ENCODE measurements at places on chromosomes 6 and 20.

DNA sequence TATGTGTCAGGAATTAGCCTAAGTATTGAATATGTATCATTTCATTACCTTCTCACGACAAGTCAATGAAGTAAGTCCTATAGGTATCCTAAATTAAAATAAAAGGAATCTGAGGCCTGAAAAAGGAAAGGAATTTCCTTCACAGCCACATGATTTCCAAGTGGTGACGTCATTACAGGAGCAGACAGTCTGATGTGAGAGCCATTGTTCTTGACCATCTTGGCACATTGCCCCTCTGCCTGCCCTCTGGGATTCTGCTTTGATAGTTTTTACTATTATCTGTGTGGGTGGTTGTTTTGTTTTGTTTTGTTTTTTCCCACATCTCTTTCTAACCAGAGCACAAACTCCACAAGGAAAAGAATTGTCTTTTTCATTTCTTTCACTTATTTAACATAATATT is 219.8 kb upstream of the UFL1 start:
- DNase-seq, result no peak
- H3K4me1 ChIP-seq, result no peaks in the 10 kb centered on the region
- no peaks in the 10 kb centered on the region for H3K27me3 ChIP-seq
- H3K36me3 ChIP-seq, result no peaks in the 10 kb centered on the region
- H3K4me3 ChIP-seq, result no peak overlapping the region

- no peaks in the 10 kb centered on the region for H3K36me3 ChIP-seq
- H3K4me3 ChIP-seq, result no peak overlapping the region
- no peak overlapping the region for H3K27ac ChIP-seq
- no peaks in the 10 kb centered on the region for H3K4me1 ChIP-seq
- DNase-seq, result peak; percentile 53
Observed at GRCh38 chr6:14841901-14842421, 403.9 kb upstream of the JARID2 start.

GRCh38 chr6:142462260-142462659 is 160.5 kb downstream of the ADGRG6 start:
- no peaks in the 10 kb centered on the region for H3K27me3 ChIP-seq
- no peak for DNase-seq
- H3K4me1 ChIP-seq, result no peaks in the 10 kb centered on the region
- no peak overlapping the region for H3K27ac ChIP-seq
- no peak overlapping the region for H3K4me3 ChIP-seq
- no peaks in the 10 kb centered on the region for H3K36me3 ChIP-seq

- no peaks in the 10 kb centered on the region for H3K4me1 ChIP-seq
- no peak overlapping the region for H3K4me3 ChIP-seq
- no peak for DNase-seq
- no peak overlapping the region for H3K27ac ChIP-seq
Observed at GRCh38 chr6:149012040-149012545, 265.3 kb downstream of the UST start.

DNA sequence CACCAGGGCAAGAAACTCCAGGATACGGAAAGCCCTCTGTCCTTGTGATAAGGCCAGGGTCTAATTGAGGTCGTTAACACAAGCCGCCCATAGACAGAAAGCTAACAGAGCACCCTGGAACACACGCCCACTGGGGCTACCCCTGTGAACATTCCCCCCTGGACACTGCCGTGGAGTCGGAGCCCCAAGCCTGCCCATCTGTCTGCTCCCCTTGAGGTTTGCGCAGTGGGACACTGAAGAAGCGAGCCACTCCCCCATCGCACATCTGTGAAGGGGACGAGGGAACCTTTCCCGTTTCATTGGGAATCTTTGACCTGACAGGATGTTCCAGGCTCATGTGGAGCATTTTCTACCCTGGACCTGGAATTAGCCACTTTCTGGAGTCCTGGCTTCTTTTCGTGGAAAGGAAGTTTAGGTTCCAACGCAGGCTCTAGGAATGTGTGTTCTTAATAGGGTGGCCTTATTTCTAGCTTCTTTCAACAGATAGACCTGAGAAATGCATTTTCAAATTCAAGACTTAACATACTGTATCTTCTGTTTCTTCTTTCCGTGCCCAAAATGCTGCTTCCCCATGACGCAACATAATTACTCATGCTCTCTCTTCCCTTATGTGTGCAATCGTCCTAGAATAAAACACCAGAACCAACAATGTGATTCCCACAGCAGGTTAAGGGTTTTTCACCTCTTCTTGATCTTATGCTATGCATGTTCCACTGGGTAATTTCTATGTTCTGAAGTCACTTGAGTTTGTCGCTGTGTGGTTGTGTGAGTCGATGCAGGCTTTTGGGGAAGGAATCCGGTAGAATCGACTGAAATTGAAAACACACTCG is 161.1 kb downstream of the ERMARD start:
- H3K27me3 ChIP-seq, result no peaks in the 10 kb centered on the region
- no peaks in the 10 kb centered on the region for H3K4me1 ChIP-seq
- H3K4me3 ChIP-seq, result no peak overlapping the region
- H3K36me3 ChIP-seq, result no peaks in the 10 kb centered on the region
- no peak for DNase-seq

GRCh38 chr20:50957276-50957675 is 1.1 kb downstream of the DPM1 start:
- peaks cover 46% of the 10 kb centered on the region for H3K4me1 ChIP-seq
- H3K36me3 ChIP-seq, result peaks cover 34% of the 10 kb centered on the region
- peak overlapping the region; percentile 93 for H3K27ac ChIP-seq
- peak; percentile 29 for DNase-seq

DNA sequence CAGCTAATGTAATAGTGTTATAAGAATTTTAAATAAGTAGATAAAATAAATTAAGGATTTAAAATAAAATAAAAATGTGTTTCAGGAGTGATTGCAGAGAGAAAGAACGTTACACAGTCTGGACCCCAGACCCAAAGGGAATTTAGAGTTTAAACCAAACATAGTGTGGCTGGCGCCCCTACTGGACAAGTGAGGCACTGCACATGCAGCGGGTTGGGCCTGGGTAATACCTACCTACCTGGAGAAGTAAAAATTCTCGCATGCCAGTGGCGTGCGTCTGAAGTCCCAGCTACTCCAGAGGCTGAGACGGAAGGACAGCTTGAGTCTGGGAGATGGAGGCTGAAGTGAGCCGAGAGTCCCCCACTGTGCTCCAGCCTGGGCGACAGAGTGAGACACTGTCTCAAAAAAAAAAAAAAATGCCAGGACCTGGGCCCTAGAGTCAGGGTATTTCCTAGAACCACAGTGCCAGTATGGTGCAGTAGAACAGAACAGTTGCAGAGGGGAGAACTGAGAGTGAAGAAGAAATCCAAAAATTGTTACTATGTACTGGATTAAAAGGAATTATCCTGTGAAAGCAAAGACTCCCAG is 71.4 kb upstream of the TCF21 start:
- no peaks in the 10 kb centered on the region for H3K36me3 ChIP-seq
- no peak overlapping the region for H3K27ac ChIP-seq
- H3K27me3 ChIP-seq, result no peaks in the 10 kb centered on the region
- H3K4me3 ChIP-seq, result no peak overlapping the region

DNA sequence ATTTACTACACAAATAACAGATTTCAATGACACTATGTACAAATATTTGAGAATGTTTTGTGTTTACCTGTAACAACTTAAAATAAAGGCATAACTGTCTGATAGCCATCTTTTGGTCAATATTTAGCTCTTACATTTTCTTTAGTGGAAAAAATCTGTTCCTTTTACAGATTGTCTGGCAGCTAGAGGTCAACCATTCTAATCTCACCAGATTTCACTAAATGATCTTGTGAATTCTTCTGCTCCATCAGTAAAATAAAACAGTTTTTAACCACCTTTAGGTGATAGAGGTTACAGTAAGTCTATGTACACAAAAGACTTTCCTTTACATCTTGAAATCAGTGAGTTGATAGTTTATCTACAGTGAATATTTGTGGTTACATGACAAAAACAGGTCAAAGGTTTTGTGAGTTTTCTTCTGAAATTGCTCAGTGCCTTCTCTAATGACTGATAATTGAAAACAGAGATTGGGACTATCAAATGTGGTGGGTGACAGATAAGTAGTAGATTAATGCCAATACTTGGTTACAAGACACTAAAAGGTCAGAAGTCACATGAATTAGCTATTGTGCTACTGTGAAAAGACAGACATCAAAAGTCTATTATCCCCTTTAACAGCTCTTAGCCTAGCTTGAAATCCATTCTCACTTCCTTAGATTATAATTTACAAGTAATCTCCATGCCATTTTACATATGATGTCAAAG is 47.4 kb downstream of the BMP5 start:
- H3K27me3 ChIP-seq, result no peaks in the 10 kb centered on the region
- no peak overlapping the region for H3K4me3 ChIP-seq
- no peaks in the 10 kb centered on the region for H3K36me3 ChIP-seq
- no peaks in the 10 kb centered on the region for H3K4me1 ChIP-seq
- no peak for DNase-seq

- H3K4me1 ChIP-seq, result no peaks in the 10 kb centered on the region
- no peaks in the 10 kb centered on the region for H3K36me3 ChIP-seq
- peaks cover 54% of the 10 kb centered on the region for H3K27me3 ChIP-seq
- no peak overlapping the region for H3K27ac ChIP-seq
Observed at GRCh38 chr20:63081831-63082230, 75.1 kb upstream of the BHLHE23 start.

- DNase-seq, result no peak
- peak overlapping the region; percentile 58 for H3K27ac ChIP-seq
- H3K27me3 ChIP-seq, result no peaks in the 10 kb centered on the region
- H3K4me1 ChIP-seq, result peaks cover 18% of the 10 kb centered on the region
- H3K4me3 ChIP-seq, result no peak overlapping the region
- no peaks in the 10 kb centered on the region for H3K36me3 ChIP-seq
Observed at GRCh38 chr6:53302678-53303360, 45.9 kb downstream of the ELOVL5 start.

Measured in gastrocnemius medialis (tissue), 4 donors.